ENCODE measurements at places on chromosomes 16 and 17. TPM values are rescaled to one million over a fixed set of nuclear protein-coding genes. Genes with fewer than 3 reads are reported as not detected.

- peaks cover 19% of the 10 kb centered on the region for H3K4me1 ChIP-seq
- no peak overlapping the region for H3K27ac ChIP-seq
- no peak overlapping the region for H3K4me3 ChIP-seq
- no peak for DNase-seq
- H3K36me3 ChIP-seq: no peaks in the 10 kb centered on the region
- no peaks in the 10 kb centered on the region for H3K27me3 ChIP-seq
These were observed 2.9 kb upstream of the GSDMB start for GRCh38 chr17:39921323-39921722.

DNA sequence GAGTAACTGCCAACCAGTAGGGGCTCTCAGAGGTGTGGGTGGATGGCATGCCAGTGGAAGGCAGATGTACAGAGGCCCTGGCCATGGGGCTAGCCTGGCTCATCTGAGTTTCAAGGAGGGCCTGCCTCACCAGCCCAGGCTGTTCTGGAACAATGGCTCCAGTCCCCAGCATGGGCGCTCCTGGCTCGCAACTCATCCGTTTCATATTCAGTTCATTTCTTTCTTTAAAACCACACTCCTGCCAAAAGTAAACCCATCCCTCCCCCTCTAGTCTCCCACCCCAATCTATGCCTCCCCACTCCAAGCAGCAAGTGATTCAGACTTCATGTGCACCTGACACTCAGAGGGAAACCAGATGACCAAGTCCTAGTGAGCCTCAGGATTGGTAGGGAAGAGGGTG lies 2.4 kb downstream of the CCL13 start:
- no peaks in the 10 kb centered on the region for H3K27me3 ChIP-seq
- no peaks in the 10 kb centered on the region for H3K36me3 ChIP-seq
- no peak overlapping the region for H3K4me3 ChIP-seq
- no peaks in the 10 kb centered on the region for H3K4me1 ChIP-seq
- no peak for DNase-seq
- no peak overlapping the region for H3K27ac ChIP-seq

DNA sequence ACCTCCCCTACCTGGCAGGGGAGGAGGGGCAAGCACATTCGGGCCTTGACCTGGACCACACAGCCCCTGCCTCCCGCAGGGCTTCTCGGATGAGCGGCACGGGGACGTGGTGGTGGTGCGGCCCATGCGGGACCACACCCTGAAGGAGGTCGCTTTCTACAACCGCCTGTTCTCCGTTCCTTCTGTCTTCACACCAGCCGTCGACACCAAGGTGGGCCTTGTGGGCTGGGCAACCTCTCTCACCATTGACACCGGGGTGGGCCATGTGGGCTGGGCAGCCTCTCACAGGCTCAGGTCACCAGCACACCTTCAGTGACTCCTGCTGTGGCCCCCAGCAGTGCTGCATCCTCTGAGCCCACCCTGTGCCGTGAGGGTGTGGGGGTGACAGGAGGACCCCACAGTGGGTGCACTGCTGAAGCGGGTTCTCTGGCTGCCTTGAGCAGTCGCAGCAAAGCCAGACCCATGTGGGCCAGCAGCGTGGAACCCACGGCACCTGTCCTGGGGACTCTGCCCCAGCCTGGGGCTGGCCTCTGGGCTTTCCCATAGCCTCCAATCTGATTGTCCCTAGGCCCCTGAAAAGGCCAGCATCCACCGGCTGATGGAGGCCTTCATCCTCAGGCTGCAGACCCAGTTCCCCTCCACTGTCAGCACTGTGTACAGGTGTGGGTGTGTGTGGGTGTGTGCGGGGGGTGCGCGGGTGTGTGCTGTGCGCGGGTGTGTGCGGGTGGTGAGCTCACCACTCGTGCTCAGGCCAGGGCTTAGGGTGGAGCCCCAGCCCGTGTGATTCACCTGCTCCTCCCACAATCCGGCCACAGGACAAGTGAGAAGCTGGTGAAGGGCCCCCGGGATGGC lies 7.5 kb downstream of the CTU2 start:
- H3K36me3 ChIP-seq: no peaks in the 10 kb centered on the region
- no peak for DNase-seq
- no peak overlapping the region for H3K27ac ChIP-seq

DNA sequence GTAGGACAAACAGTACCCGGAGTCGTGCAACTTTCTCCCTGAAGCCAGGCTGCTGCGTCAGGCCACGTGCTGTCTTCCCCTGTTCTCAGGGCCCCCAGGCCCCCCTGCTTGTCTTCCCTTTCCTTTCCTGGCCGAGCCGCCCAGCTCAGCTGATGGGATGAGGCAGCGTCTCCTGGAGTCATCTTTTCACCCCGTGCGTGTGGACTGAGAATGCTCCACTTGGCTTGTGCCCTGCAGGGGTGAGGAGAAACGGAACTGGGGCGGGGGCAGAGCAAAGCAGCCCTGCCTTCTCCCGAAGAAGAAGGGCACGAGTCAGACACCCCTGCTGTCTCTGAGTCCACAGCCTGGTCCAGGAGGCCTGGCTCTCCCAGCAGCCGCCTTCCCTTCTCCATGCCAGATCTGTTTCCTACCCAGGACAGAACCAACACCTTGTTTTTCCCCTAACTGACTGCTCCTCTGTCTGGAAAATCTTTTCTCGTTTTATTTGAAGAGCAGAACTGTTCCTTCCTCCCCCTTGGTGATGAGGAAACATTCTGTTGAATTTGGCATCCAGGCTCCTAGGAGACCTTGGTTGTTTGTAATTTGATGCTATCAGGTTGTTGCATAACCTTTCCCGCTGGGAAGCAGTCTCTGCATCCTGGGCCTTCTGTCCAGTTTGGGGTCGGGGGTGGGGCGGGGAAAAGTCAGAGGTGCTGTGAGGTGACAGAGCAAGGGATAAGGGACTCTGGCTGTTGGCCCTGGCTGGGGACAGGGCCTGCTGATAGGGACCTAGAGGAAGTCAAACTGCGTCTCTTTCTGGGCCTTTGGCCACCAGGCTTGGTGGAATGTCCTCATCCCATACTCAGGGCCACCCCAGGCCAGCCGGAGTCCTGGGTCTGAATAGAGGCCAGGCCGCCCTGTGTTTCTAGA lies 78.8 kb downstream of the WIPI1 start:
- no peaks in the 10 kb centered on the region for H3K36me3 ChIP-seq
- no peak overlapping the region for H3K27ac ChIP-seq
- H3K4me3 ChIP-seq: no peak overlapping the region
- H3K27me3 ChIP-seq: no peaks in the 10 kb centered on the region

GRCh38 chr17:69809331-69809730 lies 265.7 kb upstream of the KCNJ16 start:
- no peaks in the 10 kb centered on the region for H3K4me1 ChIP-seq
- no peaks in the 10 kb centered on the region for H3K27me3 ChIP-seq
- H3K36me3 ChIP-seq: no peaks in the 10 kb centered on the region
- no peak overlapping the region for H3K4me3 ChIP-seq
- H3K27ac ChIP-seq: no peak overlapping the region

- no peak overlapping the region for H3K27ac ChIP-seq
- no peaks in the 10 kb centered on the region for H3K36me3 ChIP-seq
- H3K4me3 ChIP-seq: no peak overlapping the region
- DNase-seq: no peak
- peaks cover 13% of the 10 kb centered on the region for H3K27me3 ChIP-seq
- H3K4me1 ChIP-seq: no peaks in the 10 kb centered on the region
These were observed 4.6 kb upstream of the C17orf99 start for GRCh38 chr17:78141437-78142118.

DNA sequence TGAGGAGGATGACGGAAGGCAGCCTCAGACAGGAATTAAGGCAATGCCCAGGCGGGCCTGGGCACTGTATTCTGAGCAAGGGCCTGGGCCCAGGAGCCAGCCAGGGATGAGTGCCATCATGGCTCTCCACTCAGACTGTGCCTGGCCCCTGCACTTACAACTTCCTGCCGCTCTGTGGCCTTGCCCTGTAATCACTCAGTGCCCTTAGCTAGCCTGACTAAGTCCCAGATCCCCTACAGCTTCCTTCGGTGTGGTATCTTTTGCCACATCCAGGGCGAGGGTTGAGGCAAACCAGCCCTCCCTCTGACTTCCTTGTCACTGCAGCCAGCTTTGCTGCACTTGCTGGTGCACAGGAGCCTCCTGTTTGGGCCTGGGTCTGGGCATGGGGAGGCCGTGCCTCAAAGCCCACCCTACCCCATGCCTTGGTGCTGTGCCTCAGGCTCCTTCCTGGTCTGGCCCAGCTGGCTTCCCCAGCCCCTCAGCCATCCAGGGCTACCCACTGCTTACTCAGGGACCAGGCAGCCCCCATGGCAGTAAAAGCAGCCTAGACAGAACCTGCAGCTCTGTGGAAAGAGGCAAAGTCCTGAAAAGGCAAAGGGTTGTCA lies 9.3 kb downstream of the SLC46A1 start:
- H3K27ac ChIP-seq: no peak overlapping the region
- no peak for DNase-seq
- no peak overlapping the region for H3K4me3 ChIP-seq
- peaks cover 16% of the 10 kb centered on the region for H3K27me3 ChIP-seq
- no peaks in the 10 kb centered on the region for H3K4me1 ChIP-seq
- no peaks in the 10 kb centered on the region for H3K36me3 ChIP-seq

DNA sequence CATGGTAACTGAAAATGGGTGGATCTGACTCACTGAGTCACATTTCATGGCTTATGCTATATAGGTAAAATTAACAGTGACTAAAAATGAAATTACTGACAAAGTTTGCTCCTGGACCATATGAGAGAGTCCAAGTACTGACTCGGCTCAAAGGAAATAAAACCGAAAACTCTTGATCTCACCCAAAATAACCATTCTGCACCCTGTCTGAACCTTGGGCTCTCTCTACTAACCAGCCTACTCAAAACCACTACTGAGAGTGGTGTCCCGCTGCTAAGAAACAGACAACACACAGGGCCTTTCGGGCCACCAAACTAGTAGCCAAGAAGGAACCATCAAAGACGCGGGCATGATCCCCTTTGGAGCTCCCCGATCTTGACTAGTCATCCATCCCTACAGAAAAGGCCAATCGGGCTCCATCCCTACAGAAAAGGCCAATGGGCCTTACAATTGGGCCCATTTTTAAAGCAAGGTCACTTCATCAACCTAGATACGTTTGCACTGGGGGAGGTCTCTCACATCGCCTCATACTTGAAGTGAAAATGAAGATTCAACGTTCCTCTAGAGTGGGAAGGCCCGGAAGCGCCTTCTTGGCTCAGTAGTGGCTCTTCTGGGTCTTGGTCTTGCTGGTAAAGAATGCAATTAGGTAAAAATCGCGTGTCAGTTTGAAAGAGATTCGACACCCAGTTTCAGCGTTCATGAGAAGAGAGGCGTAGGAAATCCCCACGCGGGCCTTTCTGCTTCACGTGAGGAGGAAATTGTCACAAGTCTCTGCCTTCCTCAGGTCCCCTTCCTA lies 720 bp upstream of the ZPBP2 start:
- peaks cover 61% of the 10 kb centered on the region for H3K27me3 ChIP-seq
- no peak overlapping the region for H3K4me3 ChIP-seq
- no peaks in the 10 kb centered on the region for H3K4me1 ChIP-seq
- no peak for DNase-seq

DNA sequence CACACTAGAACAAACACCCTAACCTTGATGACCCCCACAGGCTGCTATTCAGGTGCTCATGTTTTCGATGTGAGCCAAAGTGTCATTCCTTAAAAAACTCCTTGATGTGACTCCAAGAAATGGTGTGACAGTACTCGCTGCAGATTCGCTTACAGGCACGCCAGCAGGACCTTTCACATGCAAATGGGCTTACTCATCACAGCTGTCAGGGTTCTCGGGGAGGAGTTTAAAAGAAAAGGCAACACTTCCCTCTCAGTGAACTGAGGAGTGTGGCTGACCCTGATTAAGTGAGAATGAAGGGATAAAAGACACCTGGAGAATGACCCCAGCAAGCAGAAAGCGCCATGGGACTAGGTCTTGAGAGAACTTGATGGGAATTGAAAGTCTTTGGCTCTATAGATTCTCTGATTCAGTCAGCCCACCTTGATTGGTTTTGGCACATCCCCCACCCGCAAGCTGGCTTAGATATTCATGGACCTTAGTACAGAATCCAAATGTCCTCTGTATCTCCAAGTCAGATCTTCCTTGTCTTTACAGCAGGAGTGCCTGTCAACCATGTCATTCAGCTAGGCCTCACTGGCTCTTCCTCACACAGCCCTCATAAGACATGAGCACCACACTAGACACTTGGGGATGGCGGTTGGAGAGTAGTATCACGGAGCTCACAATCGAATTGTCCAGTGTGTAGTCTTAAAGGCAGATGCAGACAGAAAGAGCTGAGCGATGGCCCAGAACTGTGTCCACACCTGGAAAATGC lies 82.6 kb downstream of the HIC1 start:
- H3K27ac ChIP-seq: no peak overlapping the region
- peaks cover 17% of the 10 kb centered on the region for H3K4me1 ChIP-seq
- no peaks in the 10 kb centered on the region for H3K27me3 ChIP-seq
- peak; percentile 84 for DNase-seq

GRCh38 chr17:33531311-33531710 lies 238.2 kb upstream of the ASIC2 start:
- no peaks in the 10 kb centered on the region for H3K27me3 ChIP-seq
- no peak overlapping the region for H3K27ac ChIP-seq
- H3K4me1 ChIP-seq: no peaks in the 10 kb centered on the region
- no peaks in the 10 kb centered on the region for H3K36me3 ChIP-seq
- DNase-seq: no peak
- H3K4me3 ChIP-seq: no peak overlapping the region

Gene SULT1A3
- total RNA-seq: 6.2 TPM

Gene DNAH17
- total RNA-seq: not detected

Gene KRTAP2-3
- total RNA-seq: not detected

Gene PTX4
- total RNA-seq: not detected

Gene TNS4
- not detected for total RNA-seq

Gene ZFPM1
- 0.96 TPM for total RNA-seq

Gene TM4SF5
- not detected for total RNA-seq

Measured in neural progenitor cell (in vitro differentiated cells).